HT-29 (cell line): ENCODE measurements at places on chromosomes 12 and 14. TPM values are rescaled to one million over a fixed set of nuclear protein-coding genes. Genes with fewer than 3 reads are reported as not detected.

DNA sequence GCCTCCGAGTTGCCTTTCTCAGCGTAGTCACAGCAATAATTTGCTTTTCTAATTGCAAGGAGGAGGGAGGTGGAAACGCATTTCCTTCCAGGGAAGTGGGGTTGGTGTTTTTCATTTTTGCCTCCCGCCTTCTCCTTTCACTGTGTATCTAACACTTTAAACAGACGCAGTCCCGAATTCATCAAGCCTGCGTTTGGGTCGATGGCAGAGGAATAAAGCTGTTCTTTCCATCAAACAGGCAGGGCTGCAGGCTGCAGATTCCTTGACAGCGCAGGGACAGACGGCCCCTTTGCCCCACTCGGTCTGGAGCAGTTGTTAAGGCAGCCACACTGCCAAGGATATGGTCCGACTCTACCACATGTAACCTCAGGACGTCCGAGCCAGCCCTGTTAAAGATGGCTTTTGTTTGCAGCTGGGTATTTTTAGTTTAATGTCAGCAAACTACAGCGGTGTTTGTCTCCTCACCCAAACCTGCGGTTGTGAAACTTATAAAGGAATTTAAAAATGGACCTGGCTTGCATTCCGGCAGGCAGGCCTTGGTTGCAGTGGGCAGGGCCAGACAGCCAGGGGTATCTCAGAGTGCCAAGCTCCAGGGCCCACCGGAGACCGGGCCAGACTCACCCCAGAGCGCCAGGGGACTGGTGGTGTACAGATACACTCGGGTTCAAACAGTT lies 2.1 kb downstream of the CHST11 start:
- no peak for DNase-seq

DNA sequence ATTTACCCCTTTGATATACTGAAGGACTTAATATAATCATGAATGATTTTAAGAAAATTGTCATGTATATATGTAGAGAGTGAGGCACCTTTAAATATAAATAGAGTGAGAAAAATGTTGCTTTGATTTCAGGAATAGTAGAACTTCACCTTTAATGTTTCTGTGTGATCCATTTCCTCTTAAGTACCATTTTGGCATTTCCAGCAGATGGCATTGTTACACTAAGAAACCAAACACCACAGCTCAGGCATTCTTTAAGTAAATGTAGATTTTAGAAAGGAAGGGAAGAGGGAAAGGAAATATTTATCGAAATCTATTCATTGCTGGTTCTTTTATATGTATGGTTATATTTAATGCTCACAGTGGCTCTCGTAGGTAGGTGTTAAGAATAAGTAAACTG lies 556.7 kb upstream of the FBXO33 start:
- DNase-seq = peak; percentile 38

- no peak for DNase-seq
These were observed 394.8 kb downstream of the LRFN5 start for GRCh38 chr14:42001431-42001830.

The LIN7A gene
- not detected in 2 replicates for total RNA-seq

The DMAC2L gene
- 4.1 and 6.1 TPM in 2 replicates for total RNA-seq
